ENCODE measurements at places on chromosomes 11 and 22.

DNA sequence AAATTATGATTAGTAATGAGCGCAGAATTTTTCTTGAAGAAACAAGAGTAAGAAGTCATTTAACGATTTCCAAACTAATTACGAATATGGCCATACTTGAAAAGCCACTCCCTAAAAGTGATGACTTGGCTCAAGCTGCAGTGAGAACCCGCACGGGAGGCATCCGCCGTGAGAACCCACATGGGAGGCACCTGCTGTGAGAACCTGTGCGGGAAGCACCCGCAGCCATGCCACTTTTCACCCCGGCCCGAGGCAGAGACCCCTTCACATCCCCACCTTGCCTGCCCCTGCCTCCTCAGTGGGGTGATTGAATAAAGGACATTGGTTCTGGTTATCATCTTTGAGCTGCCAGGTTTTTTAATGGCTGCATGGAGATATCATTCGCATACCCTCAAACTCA lies 89.7 kb downstream of the BRD1 start:
- no peak for DNase-seq

- no peak for DNase-seq
Measured at GRCh38 chr11:7306900-7307299, 55.2 kb downstream of the SYT9 start.

GRCh38 chr11:120338107-120338933 lies 2.1 kb downstream of the ARHGEF12 start:
- no peak for DNase-seq

GRCh38 chr11:8354622-8355415 lies 91.1 kb upstream of the LMO1 start:
- no peak for DNase-seq

DNA sequence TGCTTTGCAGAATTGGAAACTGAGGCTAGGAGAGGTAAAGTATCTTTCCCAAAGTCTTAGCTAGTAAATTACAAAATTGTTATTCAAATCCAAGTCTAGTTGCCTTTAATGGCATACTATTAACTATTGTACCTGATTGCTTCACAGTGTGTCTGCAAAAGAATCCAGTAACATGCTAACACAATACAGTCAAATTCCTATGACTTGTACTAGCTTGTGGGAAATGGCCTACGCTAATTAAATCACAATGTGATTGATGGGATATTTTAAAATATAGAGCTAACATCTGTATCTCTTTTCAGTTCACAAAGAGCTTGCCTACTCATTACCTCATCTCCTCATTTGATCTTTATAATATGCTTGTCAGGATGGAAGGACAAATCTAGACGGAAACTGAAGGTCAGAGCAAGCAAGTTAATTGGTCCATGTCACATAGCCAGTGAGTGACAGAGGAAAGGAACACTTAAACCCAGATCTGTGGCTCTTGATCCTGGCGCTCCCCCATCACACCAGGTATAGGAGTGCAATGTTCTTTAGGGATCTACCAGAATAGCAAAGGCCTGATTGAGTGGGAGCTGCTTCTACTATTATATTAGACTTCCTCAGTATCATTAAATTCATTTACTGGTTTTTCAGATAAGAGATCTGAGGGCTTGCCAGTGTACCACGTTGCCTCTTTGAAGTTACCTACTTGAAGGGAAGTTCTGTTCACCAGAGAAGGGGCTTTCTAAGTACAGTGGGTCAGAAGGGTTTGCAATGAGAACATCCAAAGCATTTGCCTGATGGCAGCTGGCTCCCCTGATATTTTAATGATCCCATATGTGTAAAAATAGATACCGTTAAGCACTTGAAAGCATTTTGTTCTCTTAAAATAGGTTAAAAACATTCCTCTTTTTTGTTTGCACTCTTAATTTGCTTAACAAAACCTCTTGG lies 213.6 kb upstream of the SESN3 start:
- DNase-seq: no peak

DNA sequence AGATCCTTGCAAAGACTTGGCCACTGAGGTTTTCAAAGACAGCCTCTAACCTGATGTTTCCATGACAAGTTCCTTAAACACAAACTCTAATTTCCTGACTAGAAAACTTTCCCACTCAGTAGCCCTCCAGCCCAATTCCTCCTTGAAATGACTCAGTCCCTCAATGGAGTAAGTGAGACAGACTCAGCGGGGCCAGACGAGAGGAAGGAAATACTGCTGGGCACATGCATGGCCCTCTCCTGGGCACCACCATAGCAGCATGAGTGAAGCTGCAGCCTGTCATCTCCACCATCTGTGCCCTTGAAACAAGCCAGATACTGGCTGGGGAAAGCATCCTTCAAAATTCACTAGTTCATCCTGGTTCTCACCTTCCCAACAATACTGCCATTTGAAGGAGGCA lies 76.2 kb upstream of the GDPD4 start:
- DNase-seq: no peak

DNA sequence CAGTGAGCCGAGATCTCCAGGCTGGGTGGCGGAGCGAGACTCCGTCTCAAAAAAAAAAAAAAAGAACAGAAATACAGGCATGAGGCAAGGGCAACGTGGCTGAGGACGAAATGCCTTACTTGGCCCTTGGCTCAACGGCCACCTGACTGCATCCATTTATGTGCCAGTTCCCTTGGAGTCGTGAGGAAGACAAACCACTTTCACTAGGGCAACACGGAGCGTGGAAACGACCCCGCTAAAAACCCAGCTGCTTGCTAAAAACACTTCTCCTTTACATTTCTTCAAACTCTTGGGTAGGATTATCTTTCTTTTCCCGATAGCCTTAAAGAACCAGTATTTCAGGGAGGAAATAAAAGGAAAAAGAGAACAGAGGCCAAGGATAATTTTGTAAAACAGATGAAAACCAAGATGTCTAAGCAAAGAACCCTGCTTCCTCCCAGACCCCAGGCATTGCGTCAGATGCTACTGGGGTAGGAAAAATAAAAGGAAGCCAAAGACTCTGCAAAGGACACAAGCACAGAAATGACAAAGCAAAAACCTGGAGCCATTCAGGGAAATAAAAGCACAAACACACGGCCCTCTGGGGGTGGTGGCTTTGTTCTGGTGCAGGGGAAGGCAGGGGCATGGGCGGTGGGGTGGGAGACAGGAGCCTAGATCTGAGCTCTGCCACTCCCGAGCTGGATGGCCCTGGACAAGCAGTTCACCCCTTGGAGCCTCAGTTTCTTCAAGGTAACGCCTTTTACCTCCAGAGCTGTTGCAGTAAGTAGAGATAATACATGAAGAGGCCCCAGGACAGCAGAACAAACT lies 37.0 kb downstream of the PC start:
- no peak for DNase-seq

DNA sequence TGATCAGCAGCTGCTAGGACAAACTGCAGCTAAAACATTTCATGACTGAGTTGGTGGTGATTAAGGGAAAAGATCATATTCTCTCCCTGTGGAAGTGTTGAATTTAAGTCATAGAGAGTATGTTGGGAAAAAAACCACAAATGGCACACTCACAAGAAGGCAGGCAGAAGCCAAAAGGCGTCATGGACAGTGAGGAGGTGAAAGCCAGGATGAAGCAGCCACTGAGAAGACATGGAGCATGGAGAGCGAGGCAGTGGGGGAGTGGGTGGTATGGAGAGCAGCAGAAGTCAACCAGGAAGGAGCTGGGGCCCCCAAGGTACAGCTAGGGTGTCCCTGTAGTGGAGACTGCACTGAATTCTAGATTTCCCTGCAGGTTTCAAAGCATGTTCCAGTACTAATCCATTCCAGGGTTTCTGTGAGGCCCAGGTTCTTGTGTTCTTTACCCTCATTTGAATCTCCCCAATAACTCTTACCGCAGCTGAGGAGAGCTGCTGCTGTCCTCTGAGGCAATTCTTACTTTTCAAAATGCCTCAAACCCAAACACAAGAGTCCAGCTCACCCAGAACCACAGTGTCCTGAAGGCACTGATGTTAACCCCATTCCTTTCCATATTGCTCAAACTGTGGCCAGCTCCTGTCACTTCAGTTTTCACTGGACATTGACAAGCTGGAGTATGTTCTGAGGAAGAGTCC lies 191.8 kb upstream of the E2F8 start:
- no peak for DNase-seq

DNA sequence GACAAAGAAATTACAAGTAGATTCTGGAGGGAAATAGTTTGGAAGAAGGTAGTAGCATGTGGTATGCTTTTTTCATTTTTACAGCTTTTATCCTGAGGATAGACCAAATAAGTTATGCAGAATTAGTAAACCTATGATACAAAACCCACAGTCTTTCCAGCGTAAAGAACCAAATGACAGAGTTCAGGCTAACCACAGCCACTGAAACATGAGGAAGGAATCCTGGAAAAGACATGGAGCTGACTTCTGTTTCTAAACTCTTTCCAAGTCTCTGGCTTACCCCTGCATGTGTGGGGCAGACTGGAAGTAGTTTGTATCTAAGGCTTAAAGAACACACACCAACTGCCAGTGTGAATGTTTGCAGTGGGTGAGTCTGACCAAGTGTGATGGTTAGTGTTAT lies 258.4 kb upstream of the TENM4 start:
- DNase-seq: no peak

DNA sequence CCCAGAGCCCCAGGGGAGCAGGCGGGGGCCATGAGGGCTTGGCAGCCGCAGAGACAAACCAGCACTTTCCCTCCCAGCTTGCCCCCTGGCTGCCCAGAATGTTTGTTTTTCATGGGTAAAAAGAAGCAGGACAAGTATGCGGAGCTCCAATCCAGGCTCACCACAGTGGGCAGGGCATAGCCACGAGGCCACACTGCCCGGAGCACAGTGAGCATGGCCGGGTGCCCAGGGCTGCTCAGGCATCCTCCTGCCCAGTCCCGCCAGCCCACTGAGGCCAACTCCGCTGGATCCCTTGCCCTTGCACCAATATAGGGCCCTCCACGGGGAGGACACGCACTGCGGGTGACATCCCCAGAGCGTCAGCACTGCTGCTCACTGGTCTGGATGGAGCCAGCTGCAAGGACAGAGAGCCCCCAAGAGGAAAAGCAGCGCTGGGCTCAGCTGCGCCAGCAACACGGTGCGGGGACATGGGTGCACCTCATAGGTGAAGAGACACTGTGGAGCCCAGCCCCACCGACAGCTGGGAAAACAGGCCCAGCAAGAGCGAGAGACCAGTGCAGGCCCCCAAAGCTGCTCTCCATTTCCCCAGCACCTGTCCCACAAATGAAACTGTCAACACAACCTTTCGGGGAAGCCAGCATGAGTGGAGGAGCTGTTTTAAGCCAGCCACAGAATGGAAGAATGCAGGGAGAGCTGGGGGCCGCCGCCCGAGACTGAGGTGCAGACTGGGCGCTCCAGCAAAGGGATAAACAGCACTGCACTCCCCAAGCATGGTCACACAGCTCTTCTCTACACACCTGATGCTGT lies 24.8 kb downstream of the ARVCF start:
- DNase-seq: no peak

GRCh38 chr22:39624501-39624821 lies 53.9 kb downstream of the CACNA1I start:
- DNase-seq: no peak

GRCh38 chr22:23269441-23270211 lies 89.3 kb downstream of the BCR start:
- DNase-seq: no peak

DNA sequence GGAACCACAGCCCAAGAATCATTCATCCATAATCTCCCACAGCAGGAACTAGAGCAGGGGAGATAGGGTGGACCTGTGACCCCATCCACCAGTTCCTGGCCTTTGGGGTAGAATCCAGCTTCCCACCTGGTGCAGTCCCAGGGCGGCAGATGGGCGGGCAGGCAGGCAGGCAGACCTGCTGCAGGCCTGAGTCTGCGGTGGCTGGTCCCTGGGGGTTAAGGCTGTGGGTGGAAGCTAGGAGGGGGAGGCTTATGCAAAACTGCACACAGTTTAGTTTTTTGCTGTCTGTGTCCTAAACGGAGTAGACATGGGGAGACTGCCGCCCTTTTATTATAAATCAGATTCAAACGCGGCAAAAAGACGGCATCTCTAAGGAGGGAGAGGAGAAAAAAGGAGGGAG lies 4.5 kb upstream of the NEFH start:
- peak; percentile 19 for DNase-seq

DNA sequence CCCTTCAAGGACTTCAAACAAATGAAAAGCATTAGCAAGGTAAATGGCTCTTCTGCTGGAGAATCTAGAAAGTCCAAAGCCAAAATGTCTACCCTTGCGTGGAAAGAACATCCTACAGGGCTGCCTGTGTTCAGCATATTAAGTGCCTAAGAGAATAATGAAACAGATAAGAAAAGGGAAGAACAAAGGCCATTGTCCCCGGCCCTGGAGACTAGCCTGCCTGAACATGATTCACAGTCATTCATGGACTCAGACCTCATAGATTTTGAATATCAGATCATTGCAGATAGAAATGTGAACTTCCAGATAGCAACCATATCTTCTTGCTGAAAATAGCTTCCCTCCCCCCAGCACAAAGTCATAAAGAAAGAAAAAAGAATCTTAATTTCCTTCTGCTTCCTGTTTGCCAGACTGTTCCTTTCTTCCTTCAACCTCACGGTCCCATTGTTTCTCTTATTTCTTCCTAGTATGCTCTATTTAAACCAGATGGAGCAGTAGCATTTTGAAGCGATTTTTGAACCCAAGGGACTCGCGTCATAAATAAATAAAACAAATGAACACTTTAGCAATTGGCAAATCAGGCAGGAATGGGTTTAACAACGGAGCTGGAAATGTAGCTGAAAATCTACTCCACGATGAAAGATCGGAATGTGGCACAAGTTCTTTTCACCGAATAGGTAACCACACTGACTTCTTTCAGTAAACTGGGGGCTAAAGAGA lies 408.2 kb upstream of the CCDC90B start:
- DNase-seq: no peak

DNA sequence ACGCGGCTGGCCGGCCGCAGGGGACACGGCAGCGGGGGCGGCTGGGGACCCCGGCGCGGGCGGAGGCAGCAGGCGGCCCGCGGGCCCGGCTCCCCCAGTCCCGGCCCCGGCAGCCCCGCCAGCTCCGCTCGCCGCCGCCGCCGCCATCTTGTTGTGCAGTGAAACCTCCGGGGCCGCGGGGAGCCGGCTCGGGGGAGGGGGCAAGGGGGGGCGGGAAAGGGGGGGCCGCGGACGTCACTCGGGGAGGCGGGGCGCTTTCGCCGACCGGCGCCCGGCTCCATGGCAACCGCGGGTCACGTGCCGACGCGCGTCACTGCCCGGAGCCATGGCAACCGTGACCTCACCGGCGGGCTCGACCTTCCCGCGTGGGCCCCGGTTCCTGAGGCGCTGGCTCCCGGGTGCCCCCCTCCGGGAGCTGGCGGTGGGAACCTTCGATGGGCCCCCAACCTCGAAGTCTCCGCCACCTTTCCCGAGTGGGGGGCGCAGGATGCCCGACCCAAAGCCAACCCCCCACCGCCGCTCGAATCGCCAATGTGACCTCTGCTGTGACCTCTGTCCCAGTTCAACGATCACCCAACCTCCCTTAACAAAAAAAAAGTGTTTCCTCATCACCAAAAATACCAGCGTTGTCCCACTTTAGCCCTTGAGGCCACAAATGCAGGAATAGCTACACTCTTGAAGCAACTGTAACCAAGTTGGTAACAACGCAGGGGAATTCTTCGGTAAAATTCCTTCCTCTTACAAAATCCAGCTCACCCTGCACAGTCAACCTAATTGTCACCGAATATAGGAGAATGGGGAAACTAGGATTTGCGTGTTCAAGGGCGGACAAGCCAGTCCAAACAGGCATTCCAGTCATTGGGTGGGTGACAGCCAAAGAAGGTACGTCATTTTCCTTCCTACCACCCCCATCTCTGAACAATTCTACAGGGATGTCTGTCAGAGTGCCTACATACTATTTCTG lies at the start of gene SIK3:
Gene SIK3 (minus strand): TSS at position 160 of the 964 bp plus-strand sequence. CDS start 13 bp downstream, at position 147.
- peak; percentile 59 for DNase-seq

GRCh38 chr22:49704345-49705215 lies 123.1 kb downstream of the BRD1 start:
- no peak for DNase-seq
